ENCODE measurements at places on chromosomes 13 and 19.

- DNase-seq = peak; percentile 69
These were observed 2.2 kb downstream of the ANKRD10 start for GRCh38 chr13:110912651-110913051.

DNA sequence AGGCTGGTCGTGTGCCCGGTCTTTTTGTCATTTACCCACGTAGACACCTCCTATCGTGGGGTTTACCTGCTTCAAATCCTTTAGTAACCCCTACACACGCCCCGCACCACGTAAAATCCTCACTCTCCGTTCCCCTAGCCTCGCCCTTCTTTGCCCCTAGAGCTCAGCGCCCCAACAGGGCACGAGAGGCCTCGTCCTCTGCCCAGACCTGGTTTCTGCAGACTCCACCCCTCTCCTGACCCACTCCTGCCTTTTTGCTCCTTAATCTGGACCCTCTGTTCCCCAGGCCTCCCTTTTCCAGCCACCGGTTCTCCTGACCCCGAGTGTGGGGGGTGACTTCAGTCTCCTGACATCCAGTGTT is 412 bp downstream of the ZNF528 start:
- no peak for DNase-seq

DNA sequence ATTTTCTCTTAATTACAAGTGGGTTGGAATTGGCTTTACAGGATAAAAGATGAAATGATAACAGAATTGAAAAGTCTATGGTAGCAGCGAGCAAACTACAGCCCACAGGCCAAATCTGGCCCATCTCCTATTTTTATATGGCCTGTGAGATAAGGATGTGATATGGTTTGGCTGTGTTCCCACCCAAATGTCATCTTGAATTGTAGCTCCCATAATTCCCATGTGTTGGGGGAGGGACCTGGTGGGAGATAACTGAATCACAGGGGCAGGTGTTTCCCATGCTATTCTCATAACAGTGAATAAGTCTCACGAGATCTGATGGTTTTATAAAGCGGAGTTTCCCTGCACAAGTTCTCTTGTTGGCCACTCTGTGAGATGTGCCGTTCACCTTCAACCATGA is 19.0 kb downstream of the CRYL1 start:
- DNase-seq = no peak

DNA sequence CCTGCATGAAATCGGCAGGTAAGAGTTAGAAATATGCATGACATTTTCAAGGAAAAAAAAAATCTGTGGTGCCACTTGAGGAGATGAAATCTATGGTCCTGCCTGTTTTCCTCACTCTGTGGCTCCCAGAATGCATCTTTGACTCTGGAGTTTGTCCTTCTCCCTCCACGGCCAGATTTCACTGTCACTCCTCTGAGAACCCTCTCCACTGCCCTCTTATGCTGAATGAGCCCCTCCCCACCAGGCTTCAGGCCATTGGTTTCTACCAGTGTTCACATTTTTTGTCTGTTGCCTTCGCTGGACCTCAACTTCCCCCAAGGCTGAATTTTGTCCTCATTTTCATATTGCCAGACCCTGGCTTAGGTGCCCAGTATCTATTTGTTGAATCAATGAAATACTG is 235.0 kb downstream of the ZIC5 start:
- DNase-seq = no peak

- DNase-seq = no peak
These were observed 2.4 kb downstream of the ATP8B3 start for GRCh38 chr19:1809678-1810077.

GRCh38 chr13:75366380-75367280 is 115.3 kb downstream of the TBC1D4 start:
- DNase-seq = no peak

DNA sequence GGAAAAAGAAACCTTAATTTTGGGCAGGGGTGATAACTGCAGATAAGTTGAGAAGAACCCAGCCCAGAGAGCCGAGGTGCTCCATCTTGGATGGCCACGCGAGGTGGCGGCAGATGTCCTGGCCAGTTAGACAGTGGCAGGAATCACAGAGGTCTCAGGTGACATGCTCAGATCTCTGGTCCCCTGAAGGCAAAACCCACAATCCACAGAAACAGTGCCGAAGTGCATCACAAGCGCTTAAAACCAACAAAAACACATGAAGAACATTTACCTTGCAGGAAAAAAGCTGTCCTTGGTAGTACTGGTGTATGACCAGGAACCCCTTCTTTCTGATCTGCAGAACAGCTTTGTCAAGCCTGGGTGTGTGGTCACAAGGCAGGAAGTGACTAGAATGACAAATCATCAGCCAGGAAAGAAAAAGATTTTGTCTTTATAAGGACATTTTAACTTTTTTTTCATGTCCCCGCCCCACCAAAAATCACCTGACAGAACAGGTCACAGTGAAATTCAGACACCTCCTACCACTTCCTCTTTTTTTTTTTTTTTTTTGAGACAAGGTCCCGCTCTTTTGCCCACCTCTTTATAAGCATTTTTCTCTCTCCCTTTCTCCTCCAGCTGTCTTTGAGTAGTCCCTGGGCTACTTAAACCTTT is at the start of gene LCP1:
Gene LCP1, minus strand, starts transcription at position 338 of the 651 bp plus-strand sequence. CDS start 22,515 bp downstream, outside the sequence.
- DNase-seq = no peak

GRCh38 chr13:45174478-45174877 is 26.4 kb downstream of the KCTD4 start:
- no peak for DNase-seq

Data from astrocyte of the hippocampus (primary cell).